ENCODE measurements at places on chromosomes 11 and 22. TPM values are rescaled to one million over a fixed set of nuclear protein-coding genes. Genes with fewer than 3 reads are reported as not detected.

GRCh38 chr22:37484480-37485394 lies 1.4 kb downstream of the MFNG start:
- DNase-seq: no peak
- no peak overlapping the region for H3K4me3 ChIP-seq
- H3K36me3 ChIP-seq: no peaks in the 10 kb centered on the region
- H3K4me1 ChIP-seq: peaks cover 14% of the 10 kb centered on the region
- no peaks in the 10 kb centered on the region for H3K27me3 ChIP-seq
- H3K27ac ChIP-seq: no peak overlapping the region

MISFA gene
- 8.8 TPM for total RNA-seq

DLG2 gene
- total RNA-seq: 21.6 TPM

FUT4 gene
- 24.5 TPM for total RNA-seq

DNA sequence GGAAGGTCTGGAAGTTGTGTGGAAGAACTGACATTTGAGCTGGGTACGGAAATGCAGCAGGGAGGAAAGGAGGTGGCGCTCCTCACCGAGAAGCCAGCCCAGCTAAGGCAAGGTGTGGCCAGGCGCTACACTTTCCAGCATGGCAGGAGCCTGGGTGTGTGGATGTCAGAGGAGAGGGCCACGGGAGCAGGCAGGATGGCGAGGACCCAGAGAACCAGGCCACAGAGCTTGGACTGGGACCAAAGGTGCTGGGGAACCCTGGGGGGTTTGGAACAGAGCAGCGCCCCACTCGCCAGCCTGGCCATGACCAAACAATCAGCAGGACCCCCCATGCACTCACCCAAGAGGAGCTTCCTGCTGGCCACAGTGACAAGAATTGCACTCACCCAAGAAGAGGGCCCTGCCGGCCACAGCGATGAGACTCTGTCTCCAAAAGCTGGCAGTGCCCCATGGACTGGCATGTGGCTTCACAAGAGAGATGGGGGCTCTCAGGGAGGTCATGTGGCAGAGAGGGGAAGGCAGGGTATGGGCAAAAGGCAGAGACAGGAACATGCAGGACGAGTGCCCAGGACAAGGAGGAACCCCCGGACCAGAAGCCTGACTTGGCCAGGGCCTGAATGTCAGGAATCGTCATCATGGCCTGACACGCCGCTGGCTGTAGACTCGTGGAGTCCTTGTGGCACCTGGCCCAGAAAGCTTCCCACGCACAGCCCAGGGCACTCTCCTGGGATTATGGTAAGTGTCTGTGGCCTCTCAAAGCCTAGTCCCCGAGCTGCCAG lies 45.4 kb downstream of the IGF2 start:
- no peaks in the 10 kb centered on the region for H3K36me3 ChIP-seq
- no peak for DNase-seq
- H3K4me1 ChIP-seq: no peaks in the 10 kb centered on the region
- H3K4me3 ChIP-seq: no peak overlapping the region
- no peak overlapping the region for H3K27ac ChIP-seq

C2CD3 gene
- total RNA-seq: 47.0 TPM

OR5AS1 gene
- total RNA-seq: not detected

ISX gene
- 5.6 TPM for total RNA-seq

DNA sequence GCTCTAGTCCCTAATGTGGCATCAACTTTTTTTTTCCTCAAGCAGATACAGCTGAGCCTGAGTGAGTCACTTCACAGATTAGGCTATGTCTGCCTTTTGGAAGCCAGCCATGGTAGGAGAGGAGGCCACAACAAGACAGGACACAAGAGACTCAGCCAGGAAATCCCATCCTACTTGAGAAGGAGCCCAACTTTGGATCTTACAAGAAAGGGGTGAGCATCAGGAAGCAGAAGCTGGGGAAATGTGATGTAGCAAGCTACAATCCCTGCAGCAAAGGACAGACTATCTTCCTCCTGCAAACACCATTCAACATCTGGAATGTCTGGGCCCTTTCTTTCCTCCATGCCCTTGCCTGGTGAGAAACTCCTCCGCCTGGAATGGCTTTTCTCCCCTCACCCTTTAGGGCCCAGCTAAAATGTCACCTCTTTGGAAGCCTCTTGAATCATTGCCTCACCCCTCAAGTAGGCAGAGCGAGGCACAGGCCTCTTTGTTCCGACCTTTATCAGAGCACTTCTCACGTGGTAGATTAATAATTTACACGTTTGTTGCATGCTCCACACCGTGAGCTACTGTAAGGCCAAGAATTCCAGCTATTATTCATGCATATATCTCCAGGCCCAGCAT lies 156.4 kb upstream of the PITPNB start:
- no peak overlapping the region for H3K4me3 ChIP-seq
- H3K27me3 ChIP-seq: no peaks in the 10 kb centered on the region
- DNase-seq: peak; percentile 39
- H3K4me1 ChIP-seq: peaks cover 13% of the 10 kb centered on the region

DNA sequence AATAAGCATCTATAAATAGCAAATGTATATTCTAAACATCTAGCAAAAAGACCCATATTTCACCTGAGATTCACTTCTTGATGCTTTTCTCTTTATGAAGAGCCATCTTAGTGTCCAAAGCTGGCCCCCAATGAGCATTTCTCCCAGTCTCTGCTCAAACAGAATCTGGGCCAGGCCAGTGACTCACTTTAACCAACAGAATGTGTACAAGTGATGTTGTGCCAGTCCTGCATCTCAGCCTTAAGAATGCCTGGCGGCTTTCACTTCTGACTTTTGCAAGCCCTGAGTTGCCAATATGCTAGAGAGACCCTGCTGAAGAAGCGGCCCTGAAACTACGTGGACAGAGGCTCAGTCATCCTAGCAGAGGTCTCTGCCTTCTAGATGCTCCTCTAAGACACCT lies 6.9 kb upstream of the COPB1 start:
- DNase-seq: no peak
- H3K36me3 ChIP-seq: peaks cover 5% of the 10 kb centered on the region
- H3K4me1 ChIP-seq: no peaks in the 10 kb centered on the region
- no peak overlapping the region for H3K27ac ChIP-seq

- H3K27me3 ChIP-seq: no peaks in the 10 kb centered on the region
- no peak overlapping the region for H3K27ac ChIP-seq
- no peaks in the 10 kb centered on the region for H3K36me3 ChIP-seq
- no peaks in the 10 kb centered on the region for H3K4me1 ChIP-seq
- DNase-seq: no peak
- H3K4me3 ChIP-seq: no peak overlapping the region
Measured at GRCh38 chr11:45945397-45945999, 23.0 kb downstream of the LARGE2 start.

GRCh38 chr11:118998822-118999221 lies 884 bp downstream of the CENATAC start:
- peaks cover 17% of the 10 kb centered on the region for H3K4me1 ChIP-seq
- no peaks in the 10 kb centered on the region for H3K27me3 ChIP-seq
- H3K27ac ChIP-seq: peak overlapping the region; percentile 94
- peak; percentile 87 for DNase-seq

GRCh38 chr11:122848186-122848585 lies 9.9 kb downstream of the CRTAM start:
- no peaks in the 10 kb centered on the region for H3K27me3 ChIP-seq
- no peak overlapping the region for H3K4me3 ChIP-seq
- H3K4me1 ChIP-seq: peaks cover 3% of the 10 kb centered on the region
- no peak overlapping the region for H3K27ac ChIP-seq
- DNase-seq: no peak

C11orf42 gene
- total RNA-seq: not detected

GRCh38 chr11:36622431-36623136 lies 24.5 kb upstream of the RAG2 start:
- H3K27me3 ChIP-seq: no peaks in the 10 kb centered on the region
- no peaks in the 10 kb centered on the region for H3K36me3 ChIP-seq
- no peak overlapping the region for H3K27ac ChIP-seq
- no peaks in the 10 kb centered on the region for H3K4me1 ChIP-seq
- H3K4me3 ChIP-seq: no peak overlapping the region
- no peak for DNase-seq

CDCA5 gene
- 67.0 TPM for total RNA-seq

SCGB1C1 gene
- not detected for total RNA-seq

TBC1D10A gene
- 11.1 TPM for total RNA-seq

DNA sequence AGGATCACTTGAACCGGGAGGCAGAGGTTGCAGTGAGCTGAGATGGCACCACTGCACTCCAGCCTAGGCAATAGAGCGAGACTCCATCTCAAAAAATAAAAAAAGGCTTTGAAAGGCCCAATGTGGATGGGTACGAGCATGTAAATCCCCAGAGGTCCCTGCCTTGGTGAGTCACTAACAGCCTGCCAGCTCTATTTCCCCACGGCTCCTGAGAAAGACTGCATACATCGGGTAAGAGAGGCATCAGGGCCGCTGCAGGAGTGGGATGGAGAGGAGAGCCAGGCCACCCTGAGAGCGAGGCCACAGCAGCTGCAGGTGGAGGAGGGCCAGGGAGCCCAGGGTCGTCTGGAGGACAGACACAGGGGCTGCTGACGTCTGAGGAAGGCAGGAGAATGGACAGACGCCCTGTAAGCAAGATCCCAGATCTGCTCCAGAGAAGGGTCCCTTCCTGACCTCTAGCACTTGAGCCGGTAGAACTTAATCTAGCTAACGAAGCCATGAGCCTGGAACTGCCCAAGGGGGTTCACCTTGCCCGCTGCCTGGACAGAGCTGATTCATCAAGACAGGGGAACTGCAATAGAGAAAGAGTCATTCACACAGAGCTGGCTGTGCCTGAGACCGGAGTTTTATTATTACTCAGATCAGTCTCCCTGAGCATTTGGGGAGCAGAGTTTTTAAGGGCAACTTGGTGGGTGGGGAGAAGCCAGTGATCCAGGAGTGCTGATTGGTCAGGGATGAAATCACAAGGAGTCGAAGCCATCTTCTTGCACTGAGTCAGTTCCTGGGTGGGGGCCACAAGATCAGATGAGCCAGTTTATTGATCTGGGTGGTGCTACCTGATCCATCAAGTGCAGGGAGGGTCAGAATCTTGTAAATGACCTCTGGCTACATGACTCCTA lies 5.1 kb upstream of the KRTAP5-9 start:
- H3K36me3 ChIP-seq: no peaks in the 10 kb centered on the region
- H3K27me3 ChIP-seq: no peaks in the 10 kb centered on the region
- no peak overlapping the region for H3K27ac ChIP-seq

DNA sequence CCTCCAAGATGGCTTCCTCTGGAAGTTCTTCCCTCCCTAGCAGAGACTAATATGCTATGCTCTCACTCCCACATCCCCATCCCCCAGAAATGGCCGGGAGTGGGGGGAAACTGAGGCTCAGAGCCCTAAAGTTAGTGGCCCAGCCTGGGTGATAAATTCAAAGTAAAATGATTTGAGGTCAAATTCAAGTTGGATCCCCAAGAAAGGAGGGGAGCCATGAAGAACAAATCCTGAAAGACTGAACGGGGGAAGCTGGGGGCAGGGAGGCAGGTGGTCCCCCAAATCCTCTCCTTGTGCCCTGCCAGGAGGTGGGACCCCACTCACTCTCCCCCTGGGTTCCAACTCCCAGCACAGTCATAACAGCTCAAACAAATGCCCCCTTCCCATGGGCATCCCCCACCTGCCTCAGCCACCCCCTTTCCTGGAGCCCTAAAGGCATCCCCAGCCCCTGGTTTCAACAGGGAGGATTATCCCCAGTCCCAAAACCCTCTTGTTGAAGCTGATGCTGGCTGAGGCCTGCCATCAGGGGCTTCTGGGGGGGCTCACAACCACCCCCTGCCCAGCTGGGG lies 1.1 kb downstream of the CBX6 start:
- H3K27ac ChIP-seq: peak overlapping the region; percentile 48
- peaks cover 15% of the 10 kb centered on the region for H3K4me1 ChIP-seq
- peaks cover 4% of the 10 kb centered on the region for H3K36me3 ChIP-seq
